ENCODE measurements at places on chromosomes 13 and 19. TPM values are rescaled to one million over a fixed set of nuclear protein-coding genes. Genes with fewer than 3 reads are reported as not detected.

PPP1R37 gene
- total RNA-seq, result 28.5 TPM

TTC9B gene
- total RNA-seq, result not detected

KASH5 gene
- total RNA-seq, result not detected

WDR88 gene
- not detected for total RNA-seq

SIN3B gene
- total RNA-seq, result 69.2 TPM

KLK12 gene
- total RNA-seq, result not detected

N4BP2L1 gene
- total RNA-seq, result 1.8 TPM

ZFR2 gene
- not detected for total RNA-seq

ZNF738 gene
- total RNA-seq, result 10.1 TPM

GRCh38 chr13:110450941-110451730 is 110.4 kb downstream of the RAB20 start:
- DNase-seq, result no peak
- no peaks in the 10 kb centered on the region for H3K27me3 ChIP-seq

- no peaks in the 10 kb centered on the region for H3K36me3 ChIP-seq
- peaks cover 10% of the 10 kb centered on the region for H3K27me3 ChIP-seq
- DNase-seq, result no peak
- H3K27ac ChIP-seq, result no peak overlapping the region
Observed at GRCh38 chr19:51559240-51559639, 11.8 kb upstream of the ZNF175 start.

DNA sequence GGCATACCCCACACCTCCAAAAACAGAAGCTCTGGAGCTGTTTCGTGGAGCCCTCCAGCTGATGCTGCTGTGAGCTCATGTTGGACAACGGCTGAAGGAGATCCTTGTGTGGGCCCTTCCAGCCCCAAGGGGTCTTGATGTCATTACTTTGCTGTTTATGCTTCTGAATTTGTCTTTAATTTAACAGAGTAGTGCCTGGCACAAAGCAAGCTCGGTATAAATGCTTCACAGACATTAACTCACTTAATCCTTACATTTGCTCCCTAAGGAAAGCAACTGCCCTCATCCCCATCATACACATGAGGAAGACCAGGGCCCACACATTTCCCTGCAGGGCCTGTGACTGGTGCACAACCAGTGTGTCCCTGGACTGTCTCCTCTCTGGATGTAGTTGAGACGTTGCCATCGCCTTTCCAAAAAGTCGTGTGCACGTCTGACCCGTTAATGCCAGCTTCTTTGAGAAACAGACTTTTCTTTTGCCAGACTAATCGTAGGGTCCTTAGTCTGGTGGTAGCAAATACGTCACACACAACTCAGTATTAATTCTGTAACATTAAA is 7.6 kb downstream of the COL4A1 start:
- no peak for DNase-seq
- peaks cover 61% of the 10 kb centered on the region for H3K4me1 ChIP-seq
- no peaks in the 10 kb centered on the region for H3K27me3 ChIP-seq
- H3K27ac ChIP-seq, result no peak overlapping the region

- H3K36me3 ChIP-seq, result no peaks in the 10 kb centered on the region
- H3K27me3 ChIP-seq, result no peaks in the 10 kb centered on the region
- peak; percentile 33 for DNase-seq
- peaks cover 11% of the 10 kb centered on the region for H3K4me1 ChIP-seq
- peak overlapping the region; percentile 43 for H3K4me3 ChIP-seq
Observed at GRCh38 chr19:36420961-36421748, 2.7 kb upstream of the ZFP82 start.

- H3K36me3 ChIP-seq, result no peaks in the 10 kb centered on the region
- no peak overlapping the region for H3K4me3 ChIP-seq
- H3K27ac ChIP-seq, result no peak overlapping the region
- peak; percentile 22 for DNase-seq
- H3K27me3 ChIP-seq, result no peaks in the 10 kb centered on the region
- H3K4me1 ChIP-seq, result no peaks in the 10 kb centered on the region
Observed at GRCh38 chr13:49869519-49869918, 66.6 kb downstream of the SPRYD7 start.

DNA sequence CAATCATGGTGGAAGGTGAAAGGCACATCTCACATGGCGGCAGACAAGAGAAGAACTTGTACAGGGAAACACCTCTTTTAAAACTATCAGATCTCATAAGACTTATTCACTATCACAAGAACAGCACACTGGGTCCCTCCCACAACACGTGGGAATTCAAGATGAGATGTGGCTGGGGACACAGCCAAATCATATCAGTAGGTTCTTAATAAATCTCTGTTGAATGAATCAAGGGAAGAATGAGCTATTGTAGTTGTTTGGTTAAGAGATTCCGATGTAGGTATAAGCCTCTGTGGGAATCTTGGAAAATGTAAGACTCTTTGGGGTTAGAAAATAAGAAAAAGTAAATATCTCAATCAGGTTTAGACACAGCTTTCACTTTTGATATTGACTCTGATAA is 400.2 kb downstream of the KCNRG start:
- peaks cover 19% of the 10 kb centered on the region for H3K4me1 ChIP-seq
- no peak overlapping the region for H3K4me3 ChIP-seq
- no peaks in the 10 kb centered on the region for H3K27me3 ChIP-seq
- no peaks in the 10 kb centered on the region for H3K36me3 ChIP-seq
- H3K27ac ChIP-seq, result no peak overlapping the region

DNA sequence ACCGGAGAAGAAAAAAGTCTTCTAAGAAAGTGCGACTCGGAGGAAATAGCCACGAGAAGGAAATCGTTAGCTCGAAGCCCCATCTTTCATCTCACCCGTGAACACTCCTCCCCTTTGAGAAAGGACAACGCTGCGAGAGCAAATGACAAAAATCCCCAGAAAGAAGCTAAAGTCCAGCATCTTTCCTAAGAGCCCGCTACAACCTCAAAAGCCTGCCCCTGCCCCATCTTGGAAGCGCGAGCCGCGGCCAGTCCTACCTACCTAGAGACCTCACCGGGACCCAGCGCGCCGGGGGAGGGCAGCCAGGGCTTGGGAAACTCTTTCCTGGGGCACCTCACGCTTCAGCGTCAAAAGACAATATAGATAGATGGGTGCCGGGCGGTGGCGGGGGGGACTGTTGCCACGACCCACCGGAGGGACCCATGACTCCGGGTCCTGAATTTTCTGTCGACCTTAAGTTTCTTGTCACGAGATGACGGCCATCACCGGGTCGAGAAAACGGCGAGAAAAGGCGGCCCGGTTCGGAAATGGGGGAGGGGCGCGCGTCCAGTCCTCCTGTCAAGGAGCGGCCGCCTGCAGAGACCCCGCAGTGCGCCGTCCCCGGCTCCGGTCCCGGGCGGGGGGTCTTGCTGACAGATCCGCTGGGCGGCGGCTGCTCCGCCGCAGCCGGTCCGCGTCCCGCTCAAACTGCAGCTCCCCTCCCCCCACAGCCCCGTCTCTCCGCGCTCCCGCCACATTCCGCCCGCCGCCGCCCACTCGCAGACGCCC is 65.9 kb downstream of the KCNRG start:
- peak; percentile 59 for DNase-seq
- H3K27me3 ChIP-seq, result no peaks in the 10 kb centered on the region
- H3K27ac ChIP-seq, result peak overlapping the region; percentile 88
- no peaks in the 10 kb centered on the region for H3K36me3 ChIP-seq
- peaks cover 27% of the 10 kb centered on the region for H3K4me1 ChIP-seq
- peak overlapping the region; percentile 99 for H3K4me3 ChIP-seq

DNA sequence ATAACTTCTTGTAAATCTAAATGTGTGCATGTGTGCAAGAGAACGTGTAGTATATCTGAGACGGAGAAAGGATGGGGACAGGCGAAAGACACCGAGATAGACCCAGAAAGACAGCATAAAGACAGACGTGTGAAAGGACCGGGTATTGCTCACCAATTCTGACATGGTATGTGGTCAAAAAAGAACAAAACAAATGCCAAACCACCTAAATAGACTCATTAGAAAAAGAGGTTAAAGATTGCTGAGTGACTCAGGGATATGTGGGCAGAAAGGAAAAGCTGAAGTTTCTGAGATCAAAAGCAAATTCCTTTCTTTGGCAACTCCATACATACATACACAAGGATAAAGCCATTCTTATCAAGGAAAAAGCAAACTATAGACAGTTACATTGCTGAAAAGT is 179.7 kb upstream of the TSC22D1 start:
- H3K4me3 ChIP-seq, result no peak overlapping the region
- no peaks in the 10 kb centered on the region for H3K36me3 ChIP-seq
- peak overlapping the region; percentile 91 for H3K27ac ChIP-seq
- H3K4me1 ChIP-seq, result peaks cover 46% of the 10 kb centered on the region
- peak; percentile 74 for DNase-seq

DNA sequence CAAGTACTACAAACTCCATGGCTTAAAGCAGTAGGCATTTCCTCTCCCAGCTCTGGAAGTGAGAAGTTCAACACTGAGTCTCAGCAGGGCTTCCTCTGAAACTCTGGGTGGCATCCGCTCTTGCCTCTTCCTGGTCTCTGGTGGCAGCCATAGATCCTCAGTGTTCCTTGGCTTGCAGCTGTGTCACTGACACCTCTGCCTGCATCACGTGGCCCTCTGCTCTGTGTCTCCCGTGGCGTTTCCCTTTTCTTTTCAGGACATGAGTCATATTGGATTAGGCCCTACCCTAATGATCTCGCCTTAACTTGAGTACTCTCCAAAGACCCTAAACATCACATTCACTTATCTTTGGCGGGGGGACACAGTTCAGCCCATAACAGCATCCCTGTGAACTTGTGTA is 466.7 kb downstream of the MYO16 start:
- no peak overlapping the region for H3K27ac ChIP-seq
- H3K36me3 ChIP-seq, result no peaks in the 10 kb centered on the region
- DNase-seq, result no peak
- no peak overlapping the region for H3K4me3 ChIP-seq

- peaks cover 21% of the 10 kb centered on the region for H3K27me3 ChIP-seq
- no peak for DNase-seq
- H3K27ac ChIP-seq, result no peak overlapping the region
- H3K36me3 ChIP-seq, result no peaks in the 10 kb centered on the region
Observed at GRCh38 chr13:28734906-28735305, 16.1 kb upstream of the SLC46A3 start.

GRCh38 chr19:49231389-49231788 is 73.8 kb downstream of the TRPM4 start:
- no peaks in the 10 kb centered on the region for H3K27me3 ChIP-seq
- DNase-seq, result no peak
- no peaks in the 10 kb centered on the region for H3K4me1 ChIP-seq
- H3K27ac ChIP-seq, result no peak overlapping the region

DNA sequence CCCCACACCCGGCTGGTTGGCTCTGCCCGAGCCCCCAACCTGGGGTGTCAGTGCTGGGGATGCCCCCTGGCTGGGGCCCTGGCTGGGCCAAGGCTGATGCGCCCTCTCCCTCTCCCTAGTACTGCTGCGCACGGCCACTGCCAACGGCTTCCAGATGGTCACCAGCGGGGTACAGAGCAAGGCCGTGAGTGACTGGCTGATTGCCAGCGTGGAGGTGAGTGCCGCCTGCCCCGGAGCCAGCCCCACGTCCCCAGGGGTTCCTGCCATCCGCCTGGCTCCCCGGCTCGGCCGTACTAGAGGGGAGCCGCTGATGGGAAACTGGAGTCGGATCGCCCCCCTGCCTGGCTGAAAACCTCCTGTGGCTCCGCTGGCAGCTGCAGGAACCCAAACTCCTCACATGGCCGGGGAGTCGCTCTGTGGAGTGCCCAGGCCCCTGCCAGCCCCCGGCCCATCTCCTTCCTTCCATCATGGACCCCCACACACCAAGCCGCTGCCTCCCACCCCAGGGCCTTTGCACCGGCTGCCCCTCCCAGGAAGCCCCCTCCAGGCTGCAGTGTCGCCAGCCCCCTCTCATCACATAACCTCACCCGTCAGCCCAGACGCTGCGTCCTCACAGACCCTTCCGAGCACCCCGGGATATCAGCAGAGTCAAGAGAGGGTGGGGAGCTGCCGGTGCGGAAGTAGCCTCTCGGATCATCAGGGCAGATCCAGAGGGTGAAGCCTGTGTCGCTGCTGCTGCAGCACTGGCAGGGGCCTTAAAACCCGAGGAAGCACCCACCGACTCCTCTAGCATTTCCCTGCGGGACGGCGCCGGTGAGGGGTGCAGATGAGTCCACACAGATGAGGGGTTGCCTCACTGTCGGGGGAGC is 10.6 kb downstream of the NCLN start:
- no peaks in the 10 kb centered on the region for H3K4me1 ChIP-seq
- no peak overlapping the region for H3K27ac ChIP-seq

DNA sequence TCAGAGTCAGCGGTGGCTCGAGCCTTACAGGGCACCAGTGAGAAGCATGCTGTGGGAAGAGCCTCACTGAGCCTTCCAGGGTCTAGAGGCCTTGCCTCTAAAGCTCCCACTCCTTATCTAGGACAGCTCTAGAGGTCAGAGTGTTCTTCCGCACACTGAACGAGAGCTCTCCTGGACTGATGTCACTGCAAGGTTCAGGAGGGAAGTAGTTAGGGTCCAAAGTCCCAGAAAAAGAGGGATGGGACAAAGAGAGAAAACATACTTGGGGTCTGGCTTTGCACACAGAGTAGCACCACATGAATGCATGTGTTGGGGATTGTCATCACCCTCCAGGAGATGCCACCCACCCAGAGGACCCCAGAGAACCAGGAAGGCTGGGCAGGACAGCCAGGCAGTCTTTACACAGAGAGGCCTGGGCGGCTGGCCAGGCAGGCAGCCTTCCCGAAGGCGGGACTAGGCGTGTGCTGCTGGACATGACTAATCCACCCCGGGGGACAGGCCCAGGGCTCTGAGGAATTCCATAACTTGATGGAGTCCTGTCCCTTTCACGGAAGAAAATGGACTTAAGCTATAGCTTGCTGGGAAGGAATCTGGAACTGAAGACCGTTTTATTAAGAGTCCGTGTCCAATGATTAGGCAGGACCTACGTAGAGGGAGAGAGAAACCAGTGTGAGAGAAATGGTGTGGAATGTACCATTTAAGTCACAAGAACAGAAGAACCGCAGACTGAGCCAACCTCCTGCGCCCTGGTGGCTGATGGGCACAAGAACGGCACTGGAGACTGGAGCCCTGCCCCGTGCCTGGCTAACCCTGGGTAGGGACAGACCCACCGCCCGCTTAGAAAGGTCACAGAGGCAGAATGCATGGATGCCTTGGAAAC is 16.6 kb upstream of the EPHX3 start:
- peak; percentile 80 for DNase-seq
- H3K4me1 ChIP-seq, result peaks cover 42% of the 10 kb centered on the region
- H3K4me3 ChIP-seq, result no peak overlapping the region
- peak overlapping the region; percentile 84 for H3K27ac ChIP-seq
- H3K27me3 ChIP-seq, result no peaks in the 10 kb centered on the region

GRCh38 chr19:43506629-43507028 is 2.1 kb upstream of the PHLDB3 start:
- no peak overlapping the region for H3K4me3 ChIP-seq
- H3K36me3 ChIP-seq, result peaks cover 11% of the 10 kb centered on the region
- H3K27me3 ChIP-seq, result no peaks in the 10 kb centered on the region
- no peak for DNase-seq
- no peak overlapping the region for H3K27ac ChIP-seq
